ENCODE measurements at places on chromosomes 5 and 9. TPM values are rescaled to one million over a fixed set of nuclear protein-coding genes. Genes with fewer than 3 reads are reported as not detected.
A peak's percentile ranks its signal among the peaks of the same experiment; 100 is the strongest.

DNA sequence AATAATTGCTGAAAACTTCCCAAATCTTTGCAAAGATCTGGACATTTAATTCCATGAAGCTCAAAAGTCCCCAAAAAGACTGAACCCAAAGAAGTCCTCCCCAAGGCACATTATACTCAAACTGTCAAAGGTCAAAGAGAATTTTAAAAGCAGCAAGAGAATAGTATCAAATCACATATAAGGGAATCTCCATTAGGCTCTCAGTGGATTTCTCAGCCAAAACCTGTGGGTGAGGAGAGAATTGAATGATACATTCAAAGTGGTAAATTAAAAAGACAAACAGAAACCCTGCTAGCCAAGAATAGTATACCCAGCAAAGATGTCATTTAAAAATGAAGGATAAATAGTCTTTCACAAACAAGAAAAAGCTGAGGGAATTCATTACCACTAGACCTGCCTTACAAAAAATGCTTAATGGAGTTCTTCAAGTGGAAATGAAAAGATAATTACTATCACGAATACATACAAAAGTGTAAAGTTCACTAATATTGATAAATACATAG, 134.1 kb downstream of the NDUFS4 start:
- H3K36me3 ChIP-seq: peaks cover 52% of the 10 kb centered on the region
- H3K27me3 ChIP-seq: no peaks in the 10 kb centered on the region
- H3K4me3 ChIP-seq: no peak overlapping the region
- no peak for DNase-seq

- no peaks in the 10 kb centered on the region for H3K27me3 ChIP-seq
- H3K4me3 ChIP-seq: no peak overlapping the region
- H3K36me3 ChIP-seq: no peaks in the 10 kb centered on the region
- no peak overlapping the region for H3K27ac ChIP-seq
These were observed 208.5 kb upstream of the PLPPR1 start for GRCh38 chr9:100819980-100820379.

DNA sequence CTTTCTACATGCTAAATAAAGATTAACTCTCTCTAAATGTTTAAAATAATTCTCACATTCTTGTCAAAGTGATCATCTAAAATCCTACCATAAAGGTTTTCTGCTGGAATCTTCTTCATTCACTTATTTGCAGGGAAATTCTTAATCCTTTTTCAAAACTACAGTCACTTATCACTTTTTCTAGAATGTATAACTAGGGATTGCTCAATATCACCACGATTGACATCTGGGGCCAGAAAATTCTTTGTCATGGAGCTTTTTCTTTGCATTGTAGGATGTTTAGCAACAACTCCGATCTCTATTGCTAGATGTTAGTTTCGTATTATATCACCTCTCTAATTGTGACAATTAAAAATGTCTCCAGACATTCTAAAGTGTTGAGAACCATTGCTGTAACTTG, 344.9 kb upstream of the PIK3R1 start:
- H3K4me1 ChIP-seq: no peaks in the 10 kb centered on the region
- no peak overlapping the region for H3K4me3 ChIP-seq
- no peak overlapping the region for H3K27ac ChIP-seq
- H3K36me3 ChIP-seq: peaks cover 3% of the 10 kb centered on the region

GRCh38 chr9:77954013-77954665, 77.5 kb downstream of the GNAQ start:
- no peak overlapping the region for H3K4me3 ChIP-seq
- H3K4me1 ChIP-seq: peaks cover 57% of the 10 kb centered on the region
- H3K36me3 ChIP-seq: no peaks in the 10 kb centered on the region
- DNase-seq: no peak

- no peak for DNase-seq
- no peak overlapping the region for H3K4me3 ChIP-seq
- no peak overlapping the region for H3K27ac ChIP-seq
- no peaks in the 10 kb centered on the region for H3K36me3 ChIP-seq
- H3K27me3 ChIP-seq: no peaks in the 10 kb centered on the region
- no peaks in the 10 kb centered on the region for H3K4me1 ChIP-seq
These were observed 210.1 kb upstream of the ZNF608 start for GRCh38 chr5:124956471-124957029.

GRCh38 chr5:79235261-79235633, 684 bp upstream of the JMY start:
- H3K36me3 ChIP-seq: peaks cover 2% of the 10 kb centered on the region
- peaks cover 29% of the 10 kb centered on the region for H3K4me1 ChIP-seq
- no peak for DNase-seq
- H3K27me3 ChIP-seq: no peaks in the 10 kb centered on the region
- peak overlapping the region; percentile 97 for H3K27ac ChIP-seq

DNA sequence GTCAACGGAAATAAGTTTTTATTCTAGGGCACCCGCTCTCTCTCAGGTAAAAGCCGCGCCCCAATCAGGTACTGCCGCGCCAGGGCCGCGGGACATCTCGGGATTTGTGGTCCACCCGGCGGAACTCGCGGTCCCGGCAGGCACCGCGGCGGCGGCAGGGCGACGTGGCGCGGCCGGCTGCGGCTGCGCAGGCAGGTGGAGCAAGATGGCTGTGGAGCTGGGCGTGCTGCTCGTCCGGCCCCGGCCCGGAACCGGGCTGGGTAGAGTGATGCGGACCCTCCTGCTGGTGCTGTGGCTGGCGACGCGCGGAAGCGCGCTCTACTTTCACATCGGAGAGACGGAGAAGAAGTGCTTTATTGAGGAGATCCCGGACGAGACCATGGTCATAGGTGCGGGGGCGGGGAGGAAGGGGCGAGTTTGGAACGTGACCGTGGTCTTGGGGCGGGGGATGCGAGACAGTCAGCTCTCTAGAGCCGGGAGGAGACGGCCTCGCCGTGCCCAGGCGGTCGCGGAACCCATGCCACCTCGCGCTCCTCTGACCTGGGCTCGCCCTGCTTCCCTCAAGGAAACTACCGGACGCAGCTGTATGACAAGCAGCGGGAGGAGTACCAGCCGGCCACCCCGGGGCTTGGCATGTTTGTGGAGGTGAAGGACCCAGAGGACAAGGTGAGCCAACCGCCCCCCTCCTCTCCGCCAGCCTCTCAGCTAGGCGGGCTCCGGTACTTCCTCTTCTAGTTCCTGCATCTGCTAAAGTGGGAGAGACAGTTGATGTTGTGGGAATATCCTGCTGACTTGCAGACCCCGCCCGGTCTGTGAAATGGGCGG, at the start of gene TMED9:
Gene TMED9 (plus strand): TSS at position 194 of the 825 bp plus-strand sequence. CDS start 12 bp downstream, at position 206.
- no peaks in the 10 kb centered on the region for H3K27me3 ChIP-seq
- H3K36me3 ChIP-seq: peaks cover 12% of the 10 kb centered on the region
- peak within 1 kb of the TSS; percentile 98 for H3K27ac ChIP-seq
- peak; percentile 82 for DNase-seq
- H3K4me1 ChIP-seq: peaks cover 29% of the 10 kb centered on the region

- no peaks in the 10 kb centered on the region for H3K36me3 ChIP-seq
- no peak overlapping the region for H3K27ac ChIP-seq
- H3K4me3 ChIP-seq: no peak overlapping the region
- no peaks in the 10 kb centered on the region for H3K4me1 ChIP-seq
- no peak for DNase-seq
These were observed 83.0 kb downstream of the MARCHF3 start for GRCh38 chr5:126947146-126948010.

- peaks cover 24% of the 10 kb centered on the region for H3K4me1 ChIP-seq
- no peak for DNase-seq
- H3K36me3 ChIP-seq: no peaks in the 10 kb centered on the region
- no peak overlapping the region for H3K27ac ChIP-seq
- H3K4me3 ChIP-seq: no peak overlapping the region
These were observed 10.1 kb downstream of the TLR4 start for GRCh38 chr9:117714282-117714681.

GRCh38 chr9:38727497-38728001, 7.6 kb upstream of the FAM240B start:
- H3K27me3 ChIP-seq: peaks cover 27% of the 10 kb centered on the region
- no peaks in the 10 kb centered on the region for H3K4me1 ChIP-seq
- DNase-seq: peak; percentile 0
- H3K27ac ChIP-seq: no peak overlapping the region
- H3K4me3 ChIP-seq: no peak overlapping the region
- no peaks in the 10 kb centered on the region for H3K36me3 ChIP-seq

GRCh38 chr5:14895301-14895700, 23.7 kb upstream of the ANKH start:
- peaks cover 2% of the 10 kb centered on the region for H3K27me3 ChIP-seq
- H3K4me3 ChIP-seq: no peak overlapping the region
- DNase-seq: no peak
- H3K36me3 ChIP-seq: no peaks in the 10 kb centered on the region

GRCh38 chr9:20620650-20621470, 1.4 kb downstream of the MLLT3 start:
- H3K27me3 ChIP-seq: no peaks in the 10 kb centered on the region
- peak overlapping the region; percentile 98 for H3K4me3 ChIP-seq
- peaks cover 62% of the 10 kb centered on the region for H3K4me1 ChIP-seq
- H3K27ac ChIP-seq: peak overlapping the region; percentile 99

DNA sequence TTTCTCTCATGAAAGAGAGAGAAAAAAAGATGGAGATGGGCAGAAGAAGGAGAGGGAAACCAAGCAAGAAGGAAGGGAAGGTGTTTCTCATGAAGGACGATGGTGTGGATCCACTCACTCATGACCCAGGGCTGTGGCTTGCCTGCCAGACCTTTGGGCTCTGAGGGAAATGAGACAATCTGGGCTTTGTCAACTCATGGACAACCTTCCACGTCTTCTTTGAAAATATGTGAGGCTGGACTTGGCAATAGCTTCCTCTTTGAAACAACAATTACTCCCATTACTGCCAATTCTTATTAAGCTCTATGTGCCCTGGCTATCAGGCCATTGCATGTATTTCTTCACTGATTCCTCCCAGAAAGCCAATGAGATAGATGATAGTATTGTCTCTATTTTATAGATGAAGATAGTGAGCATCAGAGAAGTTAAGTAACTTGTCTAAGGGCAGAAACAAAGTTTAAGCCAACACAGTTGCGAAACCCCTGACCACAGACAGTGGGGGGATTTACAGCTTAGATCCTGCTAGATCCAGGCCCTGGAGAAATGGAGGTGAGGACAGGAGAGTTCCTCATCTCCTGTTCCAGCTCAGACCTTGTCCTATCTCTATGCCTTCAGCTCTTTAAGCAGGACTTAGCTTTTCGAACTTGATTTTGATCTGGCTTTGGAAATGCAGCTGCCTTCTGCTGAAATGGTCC, 132.4 kb downstream of the GCNT1 start:
- no peak for DNase-seq
- no peaks in the 10 kb centered on the region for H3K36me3 ChIP-seq
- no peak overlapping the region for H3K27ac ChIP-seq
- H3K4me1 ChIP-seq: peaks cover 6% of the 10 kb centered on the region

- peaks cover 23% of the 10 kb centered on the region for H3K27me3 ChIP-seq
- no peaks in the 10 kb centered on the region for H3K4me1 ChIP-seq
- H3K36me3 ChIP-seq: no peaks in the 10 kb centered on the region
- no peak overlapping the region for H3K27ac ChIP-seq
- H3K4me3 ChIP-seq: no peak overlapping the region
- DNase-seq: no peak
These were observed 99.3 kb upstream of the LHFPL2 start for GRCh38 chr5:78747705-78748359.

- H3K36me3 ChIP-seq: peaks cover 10% of the 10 kb centered on the region
- H3K4me1 ChIP-seq: peaks cover 62% of the 10 kb centered on the region
- DNase-seq: peak; percentile 23
- H3K27ac ChIP-seq: peak overlapping the region; percentile 99
- no peaks in the 10 kb centered on the region for H3K27me3 ChIP-seq
- peak overlapping the region; percentile 83 for H3K4me3 ChIP-seq
These were observed 7.8 kb downstream of the NINJ1 start for GRCh38 chr9:93126151-93126781.

GRCh38 chr5:127400539-127400938, 109.9 kb downstream of the MEGF10 start:
- no peaks in the 10 kb centered on the region for H3K4me1 ChIP-seq
- DNase-seq: no peak
- no peak overlapping the region for H3K27ac ChIP-seq
- no peak overlapping the region for H3K4me3 ChIP-seq
- H3K36me3 ChIP-seq: no peaks in the 10 kb centered on the region

GRCh38 chr9:137174722-137175293, 3.0 kb upstream of the TMEM210 start:
- peak overlapping the region; percentile 27 for H3K4me3 ChIP-seq
- no peaks in the 10 kb centered on the region for H3K27me3 ChIP-seq
- H3K4me1 ChIP-seq: peaks cover 2% of the 10 kb centered on the region

DNA sequence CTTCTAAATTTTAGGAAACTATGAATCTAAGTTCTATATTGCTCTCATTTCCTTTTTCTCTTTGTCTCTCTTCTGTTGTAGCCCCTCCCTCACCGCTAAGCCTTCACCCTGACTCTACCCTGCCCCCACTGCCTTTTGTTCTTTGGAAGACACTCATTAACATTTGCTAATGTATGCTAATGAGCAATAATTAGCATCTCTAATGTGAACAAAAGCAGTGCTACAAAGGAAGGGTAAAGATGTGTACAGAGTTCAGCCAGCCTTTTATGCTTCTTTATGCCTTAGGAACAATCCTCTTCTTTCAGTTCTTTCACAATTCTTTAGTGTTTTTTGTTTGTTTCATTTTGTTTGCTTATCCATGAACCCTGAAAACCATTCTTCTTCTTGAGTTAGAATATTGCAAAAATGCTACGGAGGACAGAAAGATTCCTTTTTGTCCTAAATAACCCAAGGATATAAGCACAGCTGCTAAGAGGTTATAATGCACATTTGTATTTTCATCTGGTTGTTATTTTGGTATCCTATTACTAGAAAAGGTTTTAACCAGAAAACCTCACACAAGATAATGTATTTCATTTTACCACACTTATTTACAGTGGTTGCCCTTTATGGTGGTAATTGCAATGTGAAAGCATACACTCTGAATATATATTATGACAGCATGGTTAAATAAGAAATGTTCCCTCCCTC, 159.3 kb downstream of the TMC1 start:
- H3K27me3 ChIP-seq: peaks cover 11% of the 10 kb centered on the region
- H3K27ac ChIP-seq: no peak overlapping the region
- H3K36me3 ChIP-seq: no peaks in the 10 kb centered on the region
- H3K4me3 ChIP-seq: no peak overlapping the region
- H3K4me1 ChIP-seq: no peaks in the 10 kb centered on the region
- no peak for DNase-seq

- no peak overlapping the region for H3K27ac ChIP-seq
- H3K4me1 ChIP-seq: no peaks in the 10 kb centered on the region
- no peaks in the 10 kb centered on the region for H3K27me3 ChIP-seq
- H3K36me3 ChIP-seq: peaks cover 2% of the 10 kb centered on the region
- no peak for DNase-seq
These were observed 40.1 kb upstream of the STX17 start for GRCh38 chr9:99866398-99866797.

GRCh38 chr5:174139623-174140022, 94.1 kb downstream of the NSG2 start:
- no peak overlapping the region for H3K27ac ChIP-seq
- no peak for DNase-seq
- peaks cover 3% of the 10 kb centered on the region for H3K27me3 ChIP-seq
- no peaks in the 10 kb centered on the region for H3K36me3 ChIP-seq

The SLC6A19 gene
- total RNA-seq: not detected

The C5orf52 gene
- not detected for total RNA-seq

The CDC42SE2 gene
- 313 TPM for total RNA-seq

The PCDHAC1 gene
- not detected for total RNA-seq

The TXNDC8 gene
- not detected for total RNA-seq

The FXN gene
- 19.3 TPM for total RNA-seq

The NUTM2F gene
- not detected for total RNA-seq

The WWC1 gene
- not detected for total RNA-seq

The BTNL8 gene
- total RNA-seq: not detected

The MEIKIN gene
- 2.8 TPM for total RNA-seq

The PCDHGB3 gene
- total RNA-seq: 0.71 TPM

The ARHGEF37 gene
- total RNA-seq: not detected

Data from naive thymus-derived CD8-positive, alpha-beta T cell (primary cell).